ENCODE measurements at places on chromosomes 12 and 14. TPM values are rescaled to one million over a fixed set of nuclear protein-coding genes. Genes with fewer than 3 reads are reported as not detected.

SERPINA4 gene
- not detected for total RNA-seq

BMAL2 gene
- 23.1 TPM for total RNA-seq

TMEM19 gene
- 18.4 TPM for total RNA-seq

RERG gene
- not detected for total RNA-seq

GLTP gene
- 15.5 TPM for total RNA-seq

DNA sequence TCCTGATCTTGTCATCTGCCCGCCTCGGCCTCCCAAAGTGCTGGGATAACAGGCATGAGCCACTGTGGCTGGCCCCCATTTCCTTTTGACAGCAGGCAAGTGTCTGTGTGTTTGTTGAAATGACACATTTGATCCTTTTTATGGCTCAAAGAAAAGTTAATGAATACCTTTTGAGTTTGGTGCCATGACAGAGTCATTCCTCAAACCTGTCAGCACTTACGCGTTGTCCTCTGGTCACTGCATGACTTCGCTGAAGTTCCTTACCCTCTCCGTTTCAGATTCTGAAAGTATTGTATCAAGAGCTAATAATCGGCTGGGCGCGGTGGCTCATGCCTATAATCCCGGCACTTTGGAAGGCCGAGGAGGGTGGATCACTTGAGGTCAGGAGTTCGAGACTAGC is 32.4 kb downstream of the NEMF start:
- no peak for DNase-seq

DNA sequence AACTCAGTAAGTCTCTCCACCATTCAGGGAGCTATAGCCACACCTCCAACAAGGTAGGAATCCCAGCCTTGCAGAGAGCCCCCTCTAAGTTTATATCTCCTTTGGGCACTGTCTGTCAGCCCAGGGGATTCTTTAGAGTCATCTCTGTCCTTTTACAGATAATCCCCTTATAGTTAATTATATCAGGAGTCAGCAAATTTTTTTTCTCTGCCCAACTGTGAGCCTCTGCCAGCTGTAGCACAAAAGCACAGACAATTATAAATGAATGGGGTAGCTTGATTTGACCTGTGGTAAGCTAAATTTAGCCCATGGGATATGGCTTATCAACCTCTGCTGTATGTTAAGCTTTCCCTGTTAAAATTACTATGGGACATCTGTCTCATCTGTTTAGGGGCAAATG is 8.3 kb downstream of the CEP128 start:
- no peak for DNase-seq

DNA sequence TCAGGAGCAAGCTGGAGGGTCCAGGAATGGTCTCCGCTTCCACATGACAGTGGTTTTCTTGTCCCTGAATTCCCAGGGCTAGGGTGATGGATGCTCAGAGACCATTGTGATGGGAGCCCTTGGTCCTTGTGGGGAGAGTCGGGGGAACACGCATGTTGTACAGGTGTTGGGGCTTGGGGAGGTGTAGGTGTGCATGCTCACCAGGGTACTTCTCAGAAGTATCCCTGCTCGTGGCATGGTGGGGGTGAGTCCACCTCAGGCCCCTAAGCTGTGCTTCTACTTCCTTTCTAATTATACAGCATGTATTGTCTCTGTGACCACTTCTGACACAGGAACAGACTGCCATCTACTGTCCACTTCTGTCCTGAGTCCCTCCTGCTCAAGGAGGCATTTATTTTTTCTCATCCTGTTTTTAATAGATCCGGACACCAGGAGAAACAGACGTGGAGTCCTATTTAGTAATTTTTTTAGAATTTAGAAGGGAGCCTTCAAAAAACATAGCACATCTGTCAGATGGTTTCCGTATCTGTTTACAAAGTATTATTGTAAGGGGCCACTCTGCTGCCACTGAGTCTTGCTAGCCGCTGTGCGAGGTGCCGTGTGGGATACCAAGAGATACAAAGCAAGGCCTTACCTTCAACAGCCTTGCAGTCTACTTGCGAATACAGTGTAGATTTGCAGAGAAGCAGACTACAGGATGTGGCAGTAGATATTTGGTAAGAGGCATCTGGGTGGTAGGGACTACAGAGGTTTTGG is 10.5 kb downstream of the NTF3 start:
- DNase-seq = no peak

DNA sequence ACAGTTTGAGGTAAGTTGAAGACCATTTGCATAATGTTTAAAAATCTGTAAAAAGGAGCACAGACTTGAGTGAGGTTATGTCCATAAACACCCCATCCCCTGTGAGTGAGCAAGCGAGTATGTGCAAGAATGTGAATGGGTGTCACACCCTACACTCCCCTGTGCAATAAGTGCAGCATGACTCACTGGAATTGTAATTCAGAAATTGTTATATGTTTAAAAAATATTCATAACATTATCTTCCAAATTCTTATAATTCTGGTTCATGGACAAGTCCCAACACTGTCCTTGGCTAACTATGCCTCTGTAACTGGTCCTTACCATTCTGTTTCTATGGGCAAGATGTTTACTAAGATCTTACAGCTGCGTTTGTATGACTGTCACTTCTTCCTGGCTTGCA is 207.8 kb upstream of the FAR2 start:
- no peak for DNase-seq

- DNase-seq = no peak
These were observed 134.3 kb downstream of the MED13L start for GRCh38 chr12:116142936-116143898.

GRCh38 chr12:103505371-103506236 is 9.8 kb upstream of the C12orf42 start:
- no peak for DNase-seq

- DNase-seq = no peak
These were observed 25.7 kb upstream of the CKAP4 start for GRCh38 chr12:106273491-106273890.

- DNase-seq = peak; percentile 66
These were observed 120.1 kb upstream of the MAX start for GRCh38 chr14:65222440-65222858.

GRCh38 chr12:5796171-5796958 is 148.7 kb downstream of the ANO2 start:
- peak; percentile 84 for DNase-seq

DNA sequence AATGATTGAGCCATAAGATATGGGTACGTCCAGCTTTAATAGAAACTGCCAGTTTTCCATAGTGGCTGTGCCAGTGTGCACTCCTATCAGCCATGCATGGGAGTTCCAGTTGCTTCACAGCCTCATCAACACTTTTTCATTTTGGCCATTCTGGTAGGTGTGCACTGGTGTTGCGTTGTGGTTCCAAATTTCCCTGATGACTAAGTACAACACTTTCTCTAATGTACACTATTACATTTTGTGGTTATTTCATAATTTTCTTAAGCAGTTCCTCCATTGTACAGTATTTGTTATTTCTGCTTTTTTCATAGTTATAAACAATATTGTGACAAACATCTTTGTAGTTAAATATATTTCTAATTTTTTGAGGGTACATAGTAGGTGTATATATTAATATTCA is 21.5 kb upstream of the OAS1 start:
- DNase-seq = no peak

- no peak for DNase-seq
These were observed 12.9 kb downstream of the USP30 start for GRCh38 chr12:109065154-109065852.

- DNase-seq = no peak
These were observed 380 bp downstream of the ANKRD13A start for GRCh38 chr12:109999649-109999971.
